ENCODE measurements at places on chromosomes 5 and 9. TPM values are rescaled to one million over a fixed set of nuclear protein-coding genes. Genes with fewer than 3 reads are reported as not detected.

Gene FOXD4L6
- total RNA-seq: not detected

- no peak for DNase-seq
These were observed 112.0 kb downstream of the TMEM174 start for GRCh38 chr5:73284985-73285384.

GRCh38 chr9:77851882-77852595 lies 179.6 kb downstream of the GNAQ start:
- no peak for DNase-seq

Gene SLC6A7
- total RNA-seq: 0.35 TPM

GRCh38 chr5:54561651-54562050 lies 44.1 kb downstream of the SNX18 start:
- DNase-seq: no peak

Gene SPATA31E1
- not detected for total RNA-seq

DNA sequence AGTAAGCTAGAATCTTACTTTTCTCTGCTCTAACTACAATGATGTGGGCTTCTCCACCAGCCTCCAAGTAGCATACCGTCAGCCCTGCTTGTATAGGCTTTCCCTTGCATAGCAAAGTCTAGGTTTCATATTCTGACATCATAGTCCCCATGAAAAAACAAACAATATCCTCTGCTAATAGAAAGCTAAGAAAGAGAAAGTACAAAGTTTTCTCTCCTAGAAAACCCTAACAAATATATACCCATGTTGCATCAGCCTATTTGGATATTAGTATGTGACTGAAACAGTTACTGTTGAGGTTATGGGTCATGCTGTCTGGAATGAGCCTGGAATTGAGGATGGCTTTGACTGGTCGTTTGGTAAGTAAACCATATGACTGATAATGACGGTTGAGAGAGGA lies 1696.0 kb downstream of the MAT2B start:
- no peak for DNase-seq

Gene MZB1
- 0.22 TPM for total RNA-seq

Data from PC-3 (cell line).